CD4-positive, alpha-beta T cell treated with Interleukin-12 subunit alpha and Interleukin-12 subunit beta, for 1 hour (primary cell): ENCODE measurements at places on chromosomes 6 and 20.

- DNase-seq, result no peak
Observed at GRCh38 chr20:38304845-38305447, 990 bp downstream of the BPI start.

- no peak for DNase-seq
Observed at GRCh38 chr6:33931799-33932198, 128.0 kb upstream of the MLN start.

DNA sequence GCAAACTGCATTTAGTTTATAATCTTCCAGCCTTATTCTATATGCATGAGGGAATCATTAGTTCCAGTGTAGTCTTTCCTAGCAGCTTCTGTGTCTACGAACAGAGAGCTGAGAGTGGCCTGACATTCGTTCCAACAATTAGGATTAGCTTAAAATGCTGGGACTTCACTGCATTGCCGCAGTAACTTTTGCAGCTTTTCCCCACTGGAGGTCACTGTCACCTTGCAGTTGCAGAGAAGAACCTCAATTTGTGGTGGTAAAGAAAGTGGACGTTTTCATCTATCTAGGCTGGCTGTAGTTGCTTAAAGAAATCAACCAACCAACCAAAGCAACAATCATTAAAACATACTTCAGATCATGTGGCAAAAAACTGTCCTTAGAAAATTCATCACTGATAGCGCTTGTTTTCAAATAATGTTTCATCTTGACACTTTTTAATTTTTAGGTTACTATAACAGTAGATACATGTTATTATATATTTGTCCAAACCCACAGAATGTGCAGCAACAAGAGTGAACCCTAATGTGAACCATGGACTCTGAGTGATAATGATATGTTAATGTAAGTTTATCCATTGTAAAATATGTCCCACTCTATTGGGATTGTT, 12.2 kb downstream of the MYLK4 start:
- DNase-seq, result peak; percentile 61

GRCh38 chr6:21295506-21296240, 297.9 kb upstream of the SOX4 start:
- DNase-seq, result no peak

DNA sequence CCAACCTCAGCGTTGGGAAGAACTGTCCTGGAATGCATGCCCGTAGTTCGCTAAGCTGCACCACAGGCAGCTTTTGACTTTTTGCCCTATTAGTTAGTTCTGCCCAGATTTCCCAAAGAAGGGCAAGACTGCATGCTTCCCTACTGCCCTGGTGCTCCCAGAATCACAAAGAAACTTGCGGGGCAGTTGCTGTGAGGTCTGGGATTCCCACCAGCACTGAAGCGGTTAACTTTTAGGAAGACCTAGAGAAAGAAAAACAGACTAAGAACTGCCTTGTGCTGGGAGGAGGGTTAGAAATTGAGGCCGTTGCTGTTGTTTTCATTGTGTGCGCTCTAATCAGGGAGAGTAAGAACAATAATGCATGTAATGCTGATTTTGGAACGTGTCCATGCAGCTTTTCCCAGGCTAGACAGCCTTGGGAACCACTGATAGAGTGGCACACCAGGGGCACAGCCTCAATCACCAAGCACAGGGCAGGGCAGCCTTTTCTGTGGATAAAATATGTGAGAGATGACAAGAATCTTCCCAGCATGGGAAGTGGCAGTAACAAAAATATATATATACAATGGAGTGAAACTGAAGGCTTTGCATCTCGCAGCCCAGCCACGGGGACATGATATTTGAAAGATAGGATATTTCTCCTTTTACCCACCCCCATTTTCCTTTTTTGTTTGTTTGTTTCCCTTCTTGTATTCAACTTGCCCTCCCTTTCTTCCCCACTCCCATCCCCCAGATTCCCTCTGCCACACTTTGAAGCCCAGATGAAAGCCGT, 137.7 kb upstream of the HEY2 start:
- no peak for DNase-seq

GRCh38 chr6:132139611-132140010, 188.4 kb upstream of the CCN2 start:
- no peak for DNase-seq

DNA sequence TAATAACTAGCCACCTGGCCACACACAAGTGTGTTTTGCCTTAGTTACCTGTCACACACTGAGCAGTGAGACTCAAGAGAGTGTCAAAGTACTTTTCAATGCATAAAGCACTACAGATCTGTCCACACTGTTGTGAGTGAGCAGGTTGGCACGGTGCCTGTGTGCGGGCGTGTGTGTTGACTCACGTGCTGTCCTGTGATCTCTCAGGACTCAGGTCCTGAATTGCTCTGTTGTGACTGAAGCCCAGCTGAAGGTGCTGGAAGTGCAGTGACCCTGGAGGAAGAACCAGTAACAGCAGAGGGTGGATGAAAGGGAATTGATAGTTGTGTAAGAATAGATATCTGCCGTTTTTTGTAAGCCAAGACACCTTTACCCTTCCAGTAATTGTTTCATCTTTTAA, 18.3 kb downstream of the SLC16A10 start:
- DNase-seq, result no peak

DNA sequence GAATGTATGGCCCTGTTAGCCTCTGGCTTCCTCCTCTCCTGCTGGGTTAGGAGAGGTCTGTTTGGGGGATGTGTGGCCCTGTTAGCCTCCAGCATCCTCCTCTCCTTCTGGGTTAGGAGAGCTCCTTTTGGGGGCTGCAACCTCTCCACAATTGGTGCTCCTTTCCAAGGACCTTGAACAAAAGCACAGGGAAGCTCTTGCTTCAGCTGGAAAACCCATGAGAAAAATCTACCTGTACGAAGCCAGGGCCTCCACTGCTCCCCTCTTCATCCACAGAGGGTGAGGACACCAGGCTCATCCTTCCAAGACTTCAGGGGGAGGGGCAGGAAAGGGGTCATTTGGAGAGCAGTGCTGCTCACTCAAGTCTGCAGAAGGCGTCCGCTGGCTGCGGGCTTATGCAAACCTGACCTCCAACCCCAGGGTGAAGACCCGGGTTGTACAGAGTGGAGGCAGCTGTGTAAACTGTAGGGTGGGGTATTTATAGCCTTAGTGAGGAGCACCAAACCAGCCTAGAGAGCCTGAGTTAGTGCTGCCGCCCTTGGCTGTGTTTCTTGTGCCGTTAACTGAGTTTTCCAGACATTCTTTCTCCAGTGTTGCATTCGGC, 62.1 kb downstream of the SLC24A3 start:
- DNase-seq, result no peak

DNA sequence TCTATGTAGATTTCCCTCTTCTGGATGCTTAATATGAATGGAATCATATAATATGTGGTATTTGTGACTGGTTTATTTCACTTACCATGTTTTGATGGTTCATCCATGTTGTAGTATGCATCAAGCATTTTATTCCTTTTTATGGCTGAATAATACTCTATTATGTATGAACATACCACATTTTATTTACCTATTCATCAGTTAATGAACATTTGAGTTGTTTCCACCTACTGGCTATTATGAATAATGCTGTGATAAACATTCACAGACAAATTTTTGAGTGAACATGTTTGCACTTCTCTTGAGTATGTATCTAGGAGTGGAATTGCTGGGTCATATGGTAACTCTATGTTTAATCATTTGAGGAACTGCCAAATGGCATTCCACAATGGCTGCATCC, 14.9 kb upstream of the ZNF451 start:
- no peak for DNase-seq

DNA sequence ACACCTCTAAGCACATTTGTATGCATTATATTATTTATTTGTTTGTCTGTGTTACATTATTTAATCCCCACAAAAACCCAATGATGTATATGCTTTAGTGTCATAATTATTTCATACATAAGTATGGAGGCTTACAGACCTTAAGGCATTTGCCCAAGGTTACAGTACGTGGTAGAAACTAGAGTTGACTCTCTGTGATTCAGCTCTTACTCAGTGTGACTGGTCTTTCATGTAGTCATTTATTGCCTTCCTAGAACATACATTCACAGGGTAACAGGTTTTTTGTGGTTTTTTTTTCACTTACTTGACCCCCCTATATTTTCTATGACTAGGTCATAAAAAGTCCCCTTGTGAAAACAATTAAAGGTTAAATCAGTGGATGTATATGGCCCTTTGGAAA, 566.8 kb downstream of the TFAP2A start:
- DNase-seq, result no peak

- DNase-seq, result peak; percentile 81
Observed at GRCh38 chr20:381581-382290, 1.2 kb downstream of the TRIB3 start.

DNA sequence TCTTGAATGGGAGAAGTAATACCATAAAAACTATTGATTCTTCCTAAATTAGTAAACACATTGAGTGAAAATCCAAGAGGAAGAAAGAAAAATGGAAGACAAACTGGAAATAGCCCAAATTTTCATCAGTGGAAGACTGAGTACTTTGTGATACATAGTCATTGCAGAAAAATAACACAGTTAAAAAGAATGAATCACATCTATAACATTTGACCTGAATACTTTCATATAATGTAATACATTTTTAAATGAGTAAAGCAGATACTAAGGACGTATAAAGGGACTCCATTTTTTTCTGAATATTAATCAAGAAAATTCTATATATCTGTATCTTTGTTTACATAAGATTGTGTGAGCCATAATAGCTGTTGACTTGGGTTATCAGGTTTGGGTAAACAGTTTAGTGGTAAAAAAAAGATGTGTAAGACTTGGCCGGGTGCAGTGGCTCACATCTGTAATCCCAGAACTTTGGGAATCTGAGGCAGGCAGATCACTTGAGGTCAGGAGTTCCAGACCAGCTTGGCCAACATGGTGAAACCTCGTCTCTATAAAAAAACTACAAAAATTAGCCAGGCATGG, 4.3 kb upstream of the SLC17A2 start:
- no peak for DNase-seq

GRCh38 chr6:47096211-47096895, 54.2 kb upstream of the ADGRF1 start:
- no peak for DNase-seq

DNA sequence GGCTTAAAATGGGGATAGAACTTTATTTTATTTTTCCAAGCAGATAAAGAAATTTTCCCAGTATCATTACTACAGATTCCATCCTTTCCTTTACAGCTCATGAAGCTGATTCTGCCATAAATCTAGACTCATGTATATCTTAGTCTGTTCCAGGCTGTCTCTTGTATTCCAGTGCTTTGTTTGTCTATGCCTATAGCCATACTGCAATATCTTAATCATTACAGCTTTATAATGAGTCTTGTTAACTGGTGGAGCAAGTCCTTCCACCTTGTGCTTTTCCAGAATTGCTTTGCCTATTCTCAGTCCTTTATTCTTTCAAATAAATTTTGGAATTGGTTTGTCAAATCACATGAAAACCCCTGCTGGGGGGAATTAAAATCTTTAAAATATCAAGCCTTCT, 99.2 kb downstream of the MAP3K5 start:
- DNase-seq, result no peak

GRCh38 chr20:49901588-49901987, 13.7 kb downstream of the SPATA2 start:
- no peak for DNase-seq

DNA sequence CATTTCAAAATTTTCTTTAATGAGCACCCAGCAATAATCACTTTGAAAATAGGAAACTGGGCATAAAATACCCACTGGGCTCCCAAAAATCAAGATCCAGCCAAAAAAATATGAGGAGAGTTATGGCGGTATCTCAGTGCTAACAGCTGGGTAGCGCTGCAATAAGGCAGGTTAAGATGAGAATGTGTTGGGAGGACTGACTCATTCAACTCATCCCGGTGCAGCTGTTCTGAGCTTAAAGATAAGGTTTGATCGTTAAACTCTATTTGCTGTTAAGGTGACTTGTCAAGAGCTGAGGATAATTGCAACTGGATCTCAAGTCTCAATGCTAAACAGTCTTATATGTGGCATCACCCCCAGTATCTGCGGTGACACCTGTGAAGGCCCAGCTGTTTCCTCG, 507.7 kb downstream of the EPM2A start:
- no peak for DNase-seq

GRCh38 chr20:8790442-8791074, 278.3 kb upstream of the PLCB4 start:
- DNase-seq, result peak; percentile 11

DNA sequence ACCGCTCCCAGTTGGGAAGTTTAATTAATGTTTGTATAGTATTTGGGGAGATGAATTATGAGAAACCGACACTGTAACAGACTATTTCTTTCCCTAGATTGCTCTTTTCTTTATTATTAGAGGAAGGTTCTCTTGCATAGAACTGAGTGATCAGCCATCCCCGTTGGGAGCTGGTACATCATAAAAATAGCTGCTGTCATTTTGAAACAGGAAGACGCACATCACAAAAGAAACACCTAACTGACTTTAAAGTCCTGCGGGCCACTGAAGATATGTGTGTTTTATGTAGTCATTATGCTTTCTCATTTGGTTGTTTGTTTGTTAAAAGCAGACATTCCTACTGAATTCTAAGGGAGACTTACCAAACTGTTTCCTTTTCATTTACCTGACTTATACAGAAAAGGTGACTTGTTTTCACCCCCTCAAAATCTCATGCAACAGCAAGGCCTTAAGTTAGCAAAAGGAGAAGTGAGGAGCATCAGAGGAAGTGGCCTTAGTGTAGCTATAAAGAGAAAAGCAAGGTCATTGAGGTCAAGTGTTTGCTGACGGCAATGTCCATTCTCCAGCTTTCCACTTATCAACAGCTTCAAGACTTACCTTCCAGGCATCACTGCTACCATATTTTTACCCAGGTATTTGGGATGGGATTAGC, 91.0 kb downstream of the PKHD1 start:
- no peak for DNase-seq

- no peak for DNase-seq
Observed at GRCh38 chr20:39013662-39014109, 51.5 kb downstream of the DHX35 start.

DNA sequence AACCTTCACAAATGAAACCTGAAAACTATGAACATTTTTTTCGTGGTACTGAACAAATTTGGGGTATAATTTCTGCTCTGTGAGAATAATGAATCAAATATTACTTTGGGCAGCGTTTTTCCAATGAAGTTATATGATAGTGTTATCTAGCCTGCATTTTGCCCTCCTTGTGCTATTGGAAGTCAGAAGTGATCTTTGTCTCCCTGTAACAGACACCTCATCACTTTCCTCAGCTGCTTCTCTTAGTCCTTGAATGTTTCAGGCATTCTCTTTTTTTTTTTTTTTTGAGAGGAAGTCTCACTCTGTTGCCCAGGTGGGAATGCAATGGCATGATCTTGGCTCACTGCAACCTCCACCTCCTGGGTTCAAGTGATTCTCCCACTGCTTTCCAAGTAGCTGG, 10.2 kb downstream of the DDX27 start:
- DNase-seq, result no peak

- peak; percentile 20 for DNase-seq
Observed at GRCh38 chr6:87645080-87645479, 55.1 kb downstream of the ORC3 start.

DNA sequence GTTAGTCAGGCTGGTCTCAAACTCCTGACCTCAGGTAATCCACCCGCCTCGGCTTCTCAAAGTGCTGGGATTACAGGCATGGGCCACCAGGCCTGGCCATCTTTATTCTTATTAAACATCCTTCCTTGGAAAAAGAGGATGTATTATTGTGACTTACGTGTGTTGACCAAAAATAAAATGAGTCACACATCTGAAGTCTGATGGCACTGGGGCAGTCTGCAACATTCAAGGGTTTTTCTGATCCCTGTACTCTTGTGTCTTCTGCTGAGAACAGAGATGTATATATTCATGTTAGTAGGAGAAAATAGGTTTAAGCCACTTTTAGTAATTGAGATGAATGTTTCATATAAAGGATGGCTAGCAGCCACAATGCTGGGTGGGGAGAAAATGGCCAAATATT, 129.9 kb upstream of the RIPOR2 start:
- no peak for DNase-seq

GRCh38 chr6:101668496-101669030, 275.1 kb downstream of the GRIK2 start:
- DNase-seq, result no peak
